ENCODE measurements at places on chromosomes 12 and 14.

GRCh38 chr14:30114051-30114450 lies 186.4 kb upstream of the PRKD1 start:
- no peak for DNase-seq

DNA sequence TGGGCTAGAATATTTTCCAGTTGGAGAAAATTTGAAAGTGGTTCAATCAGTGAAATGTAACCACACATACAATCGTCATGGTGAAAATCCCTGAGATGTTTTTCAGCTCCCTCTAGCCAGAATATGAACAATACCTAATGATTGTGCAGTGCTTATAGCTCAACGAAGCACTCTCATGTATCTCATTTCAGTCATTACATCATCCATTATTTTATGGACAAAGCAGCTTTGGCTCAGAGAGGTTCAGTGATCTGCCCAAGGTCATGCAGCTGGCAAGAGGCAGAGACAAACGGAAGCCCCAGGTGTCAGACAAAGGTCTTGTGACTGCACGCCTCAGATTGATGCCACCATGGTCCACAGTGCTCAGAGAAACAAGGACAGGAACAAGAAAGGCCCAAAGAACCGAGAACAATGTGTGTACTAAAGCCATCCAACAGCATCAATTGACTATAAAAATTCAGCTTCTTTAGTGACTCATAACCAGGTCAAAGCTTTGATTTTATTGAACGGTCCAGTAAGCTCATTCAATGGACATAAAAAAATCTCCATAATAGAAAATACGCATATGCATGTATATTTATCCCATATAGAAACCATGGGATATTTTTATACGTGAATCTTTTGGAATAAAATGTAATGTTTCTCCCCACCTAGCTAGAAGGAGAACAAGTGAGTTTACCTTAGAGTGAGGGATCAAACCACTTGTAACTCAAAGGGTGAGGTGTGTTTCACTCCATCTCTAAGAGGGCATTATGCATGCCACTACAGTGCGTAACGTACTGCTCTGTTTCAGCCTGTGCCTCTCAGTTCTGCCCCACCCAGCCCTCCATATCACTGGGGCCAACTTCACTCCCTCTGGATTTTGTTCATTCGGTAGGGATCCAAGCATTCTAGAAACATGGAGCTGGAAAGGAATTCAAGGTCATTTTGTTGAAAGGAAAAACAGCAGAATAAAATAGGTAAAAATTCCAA lies 141.8 kb downstream of the GRIN2B start:
- DNase-seq, result no peak

DNA sequence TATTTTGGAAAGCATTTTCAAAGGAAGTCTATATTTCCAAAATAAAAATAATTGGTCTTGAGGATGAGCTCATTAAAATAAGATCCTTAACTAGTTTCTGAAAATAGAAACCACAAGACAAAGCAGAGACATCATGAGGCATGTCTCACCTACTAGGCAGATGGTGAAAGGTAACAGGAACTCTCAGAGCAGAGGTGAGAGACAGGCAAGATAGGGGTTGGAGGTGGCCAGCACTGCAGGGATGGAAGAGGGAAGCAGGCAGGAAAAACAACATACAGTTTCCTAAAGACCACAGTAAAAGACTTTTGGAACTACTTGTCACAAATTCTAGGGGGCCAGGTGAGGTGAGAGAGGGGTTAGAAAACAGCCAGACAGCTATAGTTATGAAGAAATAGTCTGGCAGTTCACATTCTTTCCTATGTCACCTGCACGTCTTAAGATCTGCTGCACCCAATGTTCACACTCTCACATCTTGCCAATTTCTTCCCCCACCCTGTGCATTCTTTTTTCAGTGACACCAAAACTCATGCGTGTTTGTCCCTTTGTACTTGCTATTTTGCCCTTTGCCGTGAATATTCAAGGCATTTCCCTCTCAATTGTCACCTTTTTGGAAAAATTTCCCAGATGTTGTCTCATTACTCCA lies 341.7 kb upstream of the KITLG start:
- no peak for DNase-seq

GRCh38 chr14:60643141-60643462 lies 6.2 kb downstream of the SIX1 start:
- DNase-seq, result no peak

DNA sequence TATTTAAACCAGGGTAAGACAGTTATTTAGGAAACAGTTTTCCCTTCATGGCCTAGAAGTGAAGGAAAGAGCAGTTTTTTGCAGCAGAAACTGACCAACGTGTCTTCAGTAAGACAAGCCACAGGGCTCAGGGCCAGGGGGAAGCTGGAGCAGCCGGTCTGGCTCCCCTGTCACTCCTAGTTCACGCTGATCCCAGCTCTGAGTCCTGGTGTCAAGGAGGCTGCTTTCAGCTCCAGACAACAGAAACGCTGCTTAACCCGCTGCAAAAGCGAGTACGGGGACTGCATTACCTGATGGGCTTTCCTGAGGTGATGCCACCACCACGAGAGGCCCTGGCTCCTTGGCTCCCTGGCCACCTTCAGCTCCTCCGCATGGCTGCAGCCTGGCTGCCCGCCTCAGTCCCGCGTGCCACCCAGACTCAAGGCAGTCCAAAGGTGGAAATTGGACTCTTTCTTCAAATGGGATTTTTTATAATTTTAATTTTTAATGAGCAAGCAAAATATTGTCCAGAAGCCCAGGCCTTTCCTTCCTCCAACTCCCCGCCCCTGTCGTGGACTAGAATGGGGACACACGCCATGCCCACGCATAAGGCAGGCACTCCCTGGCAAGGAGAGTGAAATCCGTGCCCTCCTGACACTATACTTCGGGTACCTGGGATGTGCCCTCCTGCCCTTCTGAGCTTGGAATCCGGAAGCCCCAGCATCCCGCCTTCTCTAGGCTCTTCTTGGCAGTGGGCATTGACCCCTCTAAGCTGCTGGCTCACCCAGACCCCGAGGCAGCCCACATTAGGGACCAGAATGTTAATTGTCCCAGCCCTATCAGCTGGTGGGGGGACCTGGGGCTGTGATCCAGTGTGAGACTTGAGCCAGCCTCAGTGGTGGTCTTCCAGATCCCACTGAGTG lies 85.0 kb downstream of the PAPOLA start:
- DNase-seq, result no peak

DNA sequence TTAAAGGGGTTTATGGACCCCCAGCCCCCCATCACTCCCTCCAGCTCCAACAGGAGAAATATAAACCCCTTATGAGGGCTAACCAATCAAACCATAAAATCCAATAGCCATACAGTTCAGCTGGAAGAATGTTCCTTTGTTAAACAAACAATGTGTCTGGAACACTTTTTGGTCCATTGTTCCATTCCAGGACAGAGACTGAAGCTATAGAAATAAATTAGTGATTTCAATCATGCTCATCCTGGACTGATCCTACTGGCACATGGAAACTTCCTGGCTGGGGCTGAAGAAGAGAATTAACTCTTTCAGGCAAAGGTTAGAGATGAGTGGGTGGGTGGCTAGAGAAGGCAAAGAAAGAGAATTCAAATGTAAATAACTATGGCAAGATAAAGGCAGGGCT lies 63.4 kb downstream of the ANO2 start:
- DNase-seq, result no peak

DNA sequence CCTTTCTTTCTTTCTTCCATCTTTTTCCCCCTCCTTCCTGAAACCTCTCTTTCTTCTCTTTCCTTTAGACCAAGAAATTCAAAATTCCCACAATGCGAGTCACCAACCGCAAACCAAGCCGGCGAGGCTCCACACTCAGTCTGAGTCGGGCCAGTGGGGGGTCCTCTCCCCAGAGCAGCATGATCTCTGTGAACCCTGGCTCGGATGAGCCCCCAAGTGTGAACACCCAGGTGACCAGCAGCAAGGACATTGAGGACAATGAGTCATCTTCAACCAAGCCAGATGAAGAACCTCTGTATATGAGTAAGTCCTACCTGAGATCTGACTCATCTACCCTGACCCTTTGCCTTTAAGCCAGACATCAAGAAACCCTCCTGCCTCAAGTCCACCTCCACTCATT lies 88.6 kb upstream of the TMEM233 start:
- no peak for DNase-seq

- DNase-seq, result no peak
Measured at GRCh38 chr12:93288626-93289025, 89.1 kb upstream of the NUDT4 start.

GRCh38 chr12:4052691-4053090 lies 179.5 kb upstream of the PARP11 start:
- DNase-seq, result no peak

- DNase-seq, result no peak
Measured at GRCh38 chr12:94240171-94240570, 91.8 kb downstream of the PLXNC1 start.

DNA sequence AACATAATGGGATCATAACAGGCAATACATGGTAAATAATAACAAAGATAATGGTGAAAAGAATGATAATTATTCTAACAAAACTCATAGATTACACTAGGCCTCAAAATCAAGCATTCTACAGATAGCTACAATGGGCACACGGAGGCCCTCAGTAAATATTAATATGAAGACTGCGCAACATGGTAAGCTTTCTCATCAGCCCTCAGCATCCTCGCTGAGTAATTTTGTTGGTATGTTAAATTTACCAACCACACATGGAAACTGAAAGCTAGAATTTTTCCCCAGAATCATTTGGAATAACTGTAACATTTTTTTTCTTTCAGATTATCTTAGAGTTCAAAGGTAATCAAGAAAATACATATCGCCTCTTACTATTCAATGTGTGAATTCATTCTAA lies 74.2 kb upstream of the PYGL start:
- DNase-seq, result no peak

DNA sequence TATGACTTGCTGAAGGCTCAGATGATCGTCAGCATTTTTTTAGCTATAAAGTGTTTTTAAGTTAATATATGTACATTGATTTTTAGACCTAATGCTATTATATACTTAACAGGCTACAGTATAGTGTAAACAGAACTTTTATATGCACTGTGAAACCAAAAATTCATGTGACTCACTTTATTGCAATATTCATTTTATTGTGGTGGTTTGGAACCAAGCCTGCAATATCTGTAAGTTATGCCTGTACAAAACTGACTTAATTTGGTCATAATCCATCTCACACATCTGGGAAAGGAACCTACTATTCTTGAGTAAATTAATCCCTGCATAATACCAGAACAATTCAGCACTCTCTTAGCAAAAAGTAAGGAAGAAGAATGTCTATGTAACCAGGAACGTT lies 390.7 kb downstream of the SYT1 start:
- no peak for DNase-seq

DNA sequence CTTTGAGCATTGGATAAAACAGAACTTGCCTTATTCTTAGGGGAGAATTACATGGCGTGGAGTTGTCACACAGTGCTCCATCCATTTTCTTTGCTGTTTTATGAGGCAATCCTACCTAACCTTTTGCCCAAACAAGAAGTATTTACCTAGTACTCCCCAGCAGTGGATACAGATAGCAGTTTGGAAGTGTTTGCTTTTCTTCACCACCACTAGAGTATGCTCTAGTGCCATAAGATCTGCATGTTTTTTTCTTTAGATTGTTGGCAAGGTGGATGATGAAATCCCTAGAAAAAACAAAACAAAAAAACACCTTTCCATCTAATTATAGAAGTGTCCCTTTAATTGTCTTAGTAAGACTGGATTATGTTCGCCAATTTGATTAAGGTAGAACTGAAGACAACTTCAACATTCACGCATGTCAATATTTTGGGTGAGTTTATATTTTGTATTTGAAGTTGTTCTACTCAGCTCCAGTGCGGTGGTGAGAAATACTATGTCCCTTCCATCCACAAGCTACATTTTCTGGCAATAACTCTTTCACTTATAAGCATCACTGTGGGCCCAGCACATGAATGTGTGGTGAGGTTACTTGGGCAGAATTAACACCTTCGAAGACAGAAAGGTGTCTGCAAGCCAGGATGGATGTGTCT lies 23.6 kb upstream of the TMEM260 start:
- peak; percentile 7 for DNase-seq

DNA sequence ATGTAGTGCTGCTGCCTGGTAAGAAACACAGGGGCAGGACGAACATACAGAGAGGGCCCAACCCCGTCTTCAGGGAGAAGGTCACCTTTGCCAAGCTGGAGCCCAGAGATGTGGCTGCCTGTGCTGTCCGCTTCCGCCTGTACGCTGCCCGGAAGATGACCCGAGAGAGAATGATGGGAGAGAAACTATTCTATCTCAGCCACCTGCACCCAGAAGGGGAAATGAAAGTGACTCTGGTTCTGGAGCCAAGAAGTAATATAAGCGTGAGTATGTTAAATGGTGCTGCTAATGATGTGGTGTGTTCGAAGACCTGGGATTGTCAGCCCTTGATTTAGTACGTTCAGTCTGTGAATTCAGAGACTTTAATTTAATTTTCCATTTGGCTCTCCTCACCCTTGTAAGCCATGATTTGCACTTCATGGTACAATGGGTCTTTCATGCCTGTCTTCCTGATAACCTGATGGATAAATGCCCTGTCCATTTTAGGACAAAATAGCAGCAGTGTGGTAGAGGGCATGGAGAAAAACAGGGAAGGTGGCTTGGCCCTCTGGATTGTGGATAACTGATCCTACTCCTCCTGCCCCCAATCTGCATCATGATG lies 318.9 kb downstream of the SNAPC1 start:
- DNase-seq, result no peak

- DNase-seq, result no peak
Measured at GRCh38 chr12:123889848-123890535, 82.6 kb downstream of the CCDC92 start.

DNA sequence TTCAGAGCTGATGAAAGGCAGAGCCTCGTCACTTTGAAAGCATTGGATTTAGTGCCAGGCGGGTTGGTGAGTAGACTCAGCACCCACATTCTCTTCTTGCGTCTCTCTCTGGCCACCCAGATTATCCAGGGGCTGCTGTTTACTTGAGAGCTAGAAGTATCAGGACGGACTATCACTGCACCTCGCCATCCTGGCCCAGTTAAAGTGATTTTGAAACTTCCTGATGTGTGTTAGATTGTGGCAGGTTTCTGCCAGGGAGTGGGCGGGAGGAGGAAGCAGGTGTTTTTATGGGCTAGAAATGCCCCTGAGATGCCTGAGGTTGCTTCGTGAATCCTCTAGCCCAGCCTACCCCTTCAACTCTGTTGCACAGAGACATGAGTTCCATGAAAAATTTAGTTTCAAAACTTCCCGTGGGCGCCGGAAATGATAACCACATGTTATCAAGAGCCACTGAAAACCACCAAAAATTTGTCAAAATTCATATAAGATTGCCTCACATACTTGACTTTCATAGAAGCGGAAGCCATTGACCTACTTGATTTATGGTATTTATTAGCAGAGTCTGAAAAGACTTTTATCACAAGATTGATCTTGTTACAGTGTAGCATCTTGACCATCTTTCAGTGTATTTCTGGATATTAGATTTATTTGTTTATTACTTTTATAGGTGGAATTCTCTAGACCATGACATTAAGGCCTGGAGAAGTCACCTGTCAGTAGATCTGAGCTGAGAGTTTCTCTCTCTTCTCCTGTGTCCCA lies 466.0 kb downstream of the RAD51B start:
- no peak for DNase-seq
